Activated CD4-positive, alpha-beta memory T cell treated with anti-CD3 and anti-CD28 coated beads for 36 hours (primary cell): ENCODE measurements at places on chromosomes 11 and 22. TPM values are rescaled to one million over a fixed set of nuclear protein-coding genes. Genes with fewer than 3 reads are reported as not detected.

PIK3IP1 gene
- 19.1 TPM for total RNA-seq

DNA sequence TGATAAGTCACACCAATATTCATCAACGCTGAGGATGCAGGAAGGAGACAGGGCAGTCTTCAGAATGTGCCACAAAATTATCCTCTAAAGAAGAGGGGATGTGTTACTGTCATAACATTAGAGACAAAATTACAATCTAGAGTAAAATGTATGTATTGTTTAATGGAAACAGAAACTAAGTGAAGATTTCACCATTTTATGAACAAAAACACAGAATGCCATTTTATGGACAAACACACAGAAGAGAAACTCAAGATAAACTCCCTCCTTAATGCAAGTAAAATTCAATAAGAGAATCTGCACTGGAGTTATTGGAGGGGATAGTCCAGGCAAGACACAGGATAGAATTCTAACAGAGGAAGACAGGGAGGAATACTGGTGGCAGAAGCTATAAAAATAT is 62.8 kb downstream of the LARGE2 start:
- DNase-seq, result no peak

DNA sequence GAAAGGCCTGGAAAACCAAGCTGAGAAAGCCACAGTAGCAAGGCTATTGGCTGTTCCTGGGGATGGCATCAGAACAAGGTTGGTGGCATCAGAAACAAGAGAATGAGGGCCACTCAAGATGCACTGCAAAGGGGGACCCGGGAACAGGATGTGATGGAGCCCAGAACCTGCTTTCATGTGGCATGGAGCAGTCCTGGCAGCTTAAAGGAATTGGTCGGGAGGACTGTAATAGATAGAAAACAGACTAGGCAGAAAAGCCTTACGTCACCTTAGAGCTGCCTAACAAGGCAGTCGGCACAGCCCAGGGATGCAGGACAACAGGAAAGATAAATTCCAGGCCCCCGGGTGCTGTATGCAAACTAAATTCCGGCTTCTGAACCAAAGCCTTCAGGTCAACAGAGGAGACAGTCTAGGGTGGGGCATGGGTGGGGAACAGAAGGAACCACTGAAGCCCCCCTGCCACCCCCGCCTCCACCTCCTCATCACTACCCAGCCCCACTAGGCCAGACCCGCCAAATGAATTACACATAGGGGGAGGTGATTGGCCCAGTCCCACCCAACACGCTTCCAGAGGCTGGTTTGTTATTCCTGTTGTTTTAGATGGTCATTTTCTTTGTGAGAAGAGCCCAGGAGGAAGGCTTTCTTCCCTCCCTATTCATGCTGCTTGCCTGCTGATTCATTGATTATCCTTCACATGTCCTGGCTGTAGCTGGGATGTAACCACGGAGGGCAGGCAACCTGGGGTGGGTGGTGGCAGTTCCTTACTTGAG is 25.7 kb upstream of the LRRC55 start:
- DNase-seq, result no peak

DNA sequence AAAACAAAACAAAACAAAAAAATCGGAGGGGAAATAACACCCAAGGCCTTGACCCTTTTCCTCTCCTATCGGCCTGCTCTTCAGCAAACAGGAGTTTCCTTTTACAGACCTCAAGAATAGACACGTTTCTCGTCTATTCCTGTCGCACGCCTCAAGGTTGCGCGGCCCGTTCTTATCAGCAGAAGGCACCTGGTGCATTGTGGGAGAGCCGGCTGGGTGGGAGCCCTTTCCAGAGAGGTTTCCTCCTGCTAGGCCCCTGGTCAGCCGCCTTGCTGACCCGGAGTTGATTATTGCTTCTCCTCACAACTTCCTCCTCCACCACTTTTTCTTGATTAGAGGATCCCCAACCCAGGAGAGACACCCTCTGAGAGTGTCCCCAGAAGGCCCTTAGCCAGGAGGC is 497.3 kb downstream of the MIAT start:
- no peak for DNase-seq

- DNase-seq, result no peak
These were observed 2.3 kb downstream of the CCDC86 start for GRCh38 chr11:60844045-60844869.
